HFF-Myc (cell line): ENCODE measurements at places on chromosomes 5 and 9.
A peak's percentile ranks its signal among the peaks of the same experiment; 100 is the strongest.

DNA sequence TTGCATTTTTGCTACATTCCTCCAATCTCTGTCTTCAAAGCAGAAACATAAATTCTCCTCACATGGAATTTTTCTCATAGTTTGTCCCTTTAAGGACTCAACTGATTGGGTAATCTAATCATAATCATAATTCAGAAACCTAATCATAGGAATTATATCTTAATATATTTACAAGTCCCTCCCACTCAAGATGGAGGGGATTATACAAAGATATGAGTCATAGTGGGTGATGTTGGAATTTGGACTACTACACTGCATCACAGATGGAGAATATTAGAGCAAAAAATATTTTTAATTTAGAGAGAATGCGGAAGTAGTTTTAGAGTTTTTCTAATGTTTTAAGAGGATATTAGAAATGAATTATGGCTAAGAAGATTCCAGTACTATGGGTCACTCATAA, 1034.0 kb downstream of the DTWD2 start:
- DNase-seq = no peak

GRCh38 chr9:112921549-112921948, 30.9 kb upstream of the SLC46A2 start:
- peak; percentile 3 for DNase-seq

DNA sequence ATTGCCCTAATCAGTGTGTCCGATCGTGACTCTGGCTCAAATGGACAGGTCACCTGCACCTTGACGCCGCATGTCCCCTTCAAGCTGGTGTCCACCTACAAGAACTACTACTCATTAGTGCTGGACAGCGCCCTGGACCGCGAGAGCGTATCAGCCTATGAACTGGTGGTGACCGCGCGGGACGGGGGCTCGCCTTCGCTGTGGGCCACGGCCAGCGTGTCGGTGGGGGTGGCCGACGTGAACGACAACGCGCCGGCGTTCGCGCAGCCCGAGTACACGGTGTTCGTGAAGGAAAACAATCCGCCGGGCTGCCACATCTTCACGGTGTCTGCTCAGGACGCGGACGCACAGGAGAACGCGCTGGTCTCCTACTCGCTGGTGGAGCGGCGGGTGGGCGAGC, 1.4 kb downstream of the PCDHA13 start:
- no peak for DNase-seq

DNA sequence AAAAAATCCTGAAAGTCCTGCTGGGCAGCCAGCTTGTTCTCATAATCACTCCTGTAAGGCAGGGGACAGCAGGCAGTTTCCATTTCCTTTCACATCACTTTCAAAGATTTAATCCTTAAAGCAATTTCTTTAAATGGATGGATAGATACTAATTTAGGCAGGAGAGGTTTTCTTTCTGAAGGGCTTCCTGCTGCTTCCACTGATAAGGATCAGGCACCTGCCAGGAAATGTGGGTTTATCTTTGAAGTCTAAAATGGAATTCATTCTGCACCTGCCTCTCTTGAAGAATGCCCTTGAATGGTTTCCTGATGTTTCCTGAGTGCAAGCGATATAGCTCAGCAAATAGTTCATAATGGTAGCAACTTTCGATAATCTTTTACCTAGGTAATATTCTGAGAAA, 64.5 kb downstream of the STARD4 start:
- DNase-seq = no peak

- no peak for DNase-seq
Observed at GRCh38 chr9:117405950-117406705, 8.7 kb downstream of the ASTN2 start.

- DNase-seq = no peak
Observed at GRCh38 chr5:39624268-39624886, 199.6 kb upstream of the DAB2 start.

DNA sequence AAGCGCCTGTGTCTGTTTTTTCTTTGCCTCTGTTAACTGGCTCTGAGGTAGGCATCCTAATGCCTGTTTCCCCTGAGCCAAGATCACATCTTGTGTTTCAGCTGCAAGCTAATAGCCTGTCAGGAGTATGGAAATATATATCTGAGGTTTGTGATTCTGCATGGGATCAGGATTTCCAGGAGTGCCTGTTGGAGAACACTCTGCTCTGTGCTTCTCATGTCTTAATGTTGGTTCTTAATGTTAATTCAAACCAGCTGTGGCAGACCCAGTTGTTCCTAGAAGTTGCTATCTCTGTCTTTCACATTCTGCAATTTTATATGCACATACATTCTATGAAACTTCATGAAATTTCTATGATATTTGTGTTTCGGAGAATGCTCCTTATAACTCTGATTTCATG, 72.1 kb downstream of the PGM5 start:
- no peak for DNase-seq

DNA sequence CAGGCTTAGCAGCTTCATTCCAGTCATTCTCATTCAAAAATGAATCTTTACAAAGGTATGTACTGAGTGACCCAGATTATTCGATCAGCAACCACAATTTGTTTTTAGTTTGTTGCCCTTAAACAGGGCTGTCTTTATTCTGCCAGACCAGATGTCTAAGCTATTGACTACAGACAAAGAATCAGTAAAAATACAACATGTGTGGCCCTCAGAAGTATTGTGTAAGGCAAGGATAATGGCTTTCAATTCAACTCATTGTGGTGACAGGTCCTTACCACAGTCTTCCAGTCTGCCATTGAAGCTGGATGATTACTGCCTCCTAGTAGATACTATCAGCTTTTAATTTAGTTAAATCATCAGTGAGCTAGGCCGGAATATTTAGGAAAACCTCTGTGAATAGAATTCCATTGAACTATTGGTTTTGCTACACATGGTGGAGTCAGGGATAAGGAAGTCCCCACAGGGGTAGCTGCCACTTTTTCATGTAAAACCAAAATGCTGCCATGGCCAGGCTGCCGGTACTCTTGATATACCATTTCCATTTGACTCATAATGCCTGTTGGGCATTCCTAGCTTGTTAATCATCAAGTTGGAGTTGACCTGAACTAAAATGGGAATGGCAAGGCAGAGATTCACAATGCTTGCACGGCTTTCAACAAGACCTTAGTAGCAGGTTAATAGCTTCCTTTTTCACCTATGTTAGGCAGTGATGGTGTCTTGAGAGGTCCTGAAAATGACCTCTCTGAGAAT, 175.6 kb downstream of the MEF2C start:
- no peak for DNase-seq

DNA sequence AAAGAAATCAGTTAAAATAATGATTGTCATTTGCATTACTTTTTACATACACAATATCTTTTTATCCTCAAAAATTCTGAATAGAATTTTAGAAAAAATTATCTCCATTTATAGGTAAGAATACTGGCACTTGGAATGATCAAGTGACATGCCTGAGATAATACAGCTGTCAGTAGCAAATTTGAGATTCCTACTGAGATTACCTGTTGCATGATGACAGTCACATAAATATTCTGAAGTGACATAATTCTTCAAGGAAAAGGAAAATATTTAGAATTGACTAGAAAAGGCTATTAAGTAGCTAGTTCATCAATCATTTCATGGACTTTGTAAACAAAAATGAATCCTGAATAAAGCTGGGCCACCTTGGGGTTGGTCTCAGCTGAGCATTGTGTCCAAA, 15.2 kb upstream of the ENC1 start:
- no peak for DNase-seq

GRCh38 chr9:87886210-87886932, 3.7 kb downstream of the SPATA31E1 start:
- DNase-seq = no peak

DNA sequence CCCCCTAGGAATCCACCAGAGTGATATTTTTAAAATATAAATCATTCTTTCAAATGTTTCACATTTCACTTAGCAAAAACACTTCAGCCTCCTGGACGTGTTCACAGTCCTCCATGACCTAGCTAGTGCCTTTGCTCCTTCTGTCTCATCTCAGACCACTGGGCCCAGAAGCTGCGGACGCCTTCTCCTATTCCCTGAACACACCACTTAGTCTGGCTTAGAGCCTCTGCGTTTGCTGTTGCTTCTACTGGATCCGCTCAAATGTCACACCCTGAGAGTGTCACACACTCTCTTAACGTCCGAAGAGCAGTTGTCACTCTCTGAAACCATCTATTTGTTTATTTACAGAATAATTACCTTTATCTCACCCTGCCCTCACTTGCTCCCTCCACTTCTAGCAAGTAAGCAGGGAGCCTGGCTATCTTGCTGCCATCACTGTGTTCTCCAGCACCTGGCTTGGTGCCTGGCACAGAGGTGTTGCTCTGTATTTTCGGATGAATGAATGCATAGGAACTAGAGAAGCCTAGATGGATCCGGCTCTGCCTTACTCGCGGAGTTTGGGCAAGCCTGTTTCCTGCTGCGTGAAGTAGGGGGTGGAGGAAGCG, 1.2 kb upstream of the GRK6 start:
- no peak for DNase-seq

- DNase-seq = no peak
Observed at GRCh38 chr5:14790220-14790619, 81.4 kb downstream of the ANKH start.
